NCI-H524 treated with DMSO at 0.1 percent for 48 hours (cell line): ENCODE measurements at places on chromosomes 13 and 19.

GRCh38 chr19:50721441-50722137, 1.6 kb upstream of the CLEC11A start:
- DNase-seq = no peak

DNA sequence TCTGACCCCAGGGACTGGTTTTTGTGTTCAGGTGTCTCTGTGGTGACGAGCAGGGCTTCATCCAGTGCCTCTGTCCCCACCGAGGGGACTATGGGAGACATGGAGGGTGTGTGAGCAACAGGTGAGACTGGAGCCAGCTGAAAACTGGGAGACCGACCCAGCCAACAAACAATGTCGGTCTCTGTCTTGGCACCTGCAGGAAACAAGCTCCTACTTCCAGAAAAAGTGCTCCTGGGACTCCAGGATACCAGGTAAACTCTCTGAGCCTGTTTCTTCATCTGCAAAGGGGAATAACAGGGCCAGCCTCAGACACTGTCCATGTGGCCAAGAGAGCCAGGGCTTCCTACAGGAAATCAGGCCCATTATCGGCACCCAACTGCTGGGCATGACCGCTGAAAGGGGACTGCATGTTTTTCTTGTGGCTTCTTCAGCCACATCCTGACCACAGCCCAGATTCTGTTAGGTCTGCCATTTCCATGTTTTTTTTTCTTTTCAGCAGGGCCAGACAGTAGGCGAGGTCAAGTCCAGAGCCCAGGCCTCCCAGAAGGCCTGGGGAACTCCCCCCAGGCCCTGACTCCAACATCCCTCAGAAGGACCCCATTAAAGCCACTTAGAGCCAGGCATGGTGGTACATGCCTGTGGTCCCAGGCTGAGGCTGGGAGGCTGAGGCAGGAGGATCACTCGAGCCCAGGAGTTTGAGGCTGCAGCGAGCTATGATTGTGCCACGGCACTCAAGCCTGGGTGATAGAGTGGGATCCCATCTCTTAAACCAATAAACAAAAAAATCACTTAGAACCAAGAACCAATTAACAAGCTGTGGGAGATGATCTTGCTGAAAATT, 836 bp upstream of the BST2 start:
- DNase-seq = no peak

- no peak for DNase-seq
These were observed 498.0 kb downstream of the DIAPH3 start for GRCh38 chr13:59665732-59666131.

DNA sequence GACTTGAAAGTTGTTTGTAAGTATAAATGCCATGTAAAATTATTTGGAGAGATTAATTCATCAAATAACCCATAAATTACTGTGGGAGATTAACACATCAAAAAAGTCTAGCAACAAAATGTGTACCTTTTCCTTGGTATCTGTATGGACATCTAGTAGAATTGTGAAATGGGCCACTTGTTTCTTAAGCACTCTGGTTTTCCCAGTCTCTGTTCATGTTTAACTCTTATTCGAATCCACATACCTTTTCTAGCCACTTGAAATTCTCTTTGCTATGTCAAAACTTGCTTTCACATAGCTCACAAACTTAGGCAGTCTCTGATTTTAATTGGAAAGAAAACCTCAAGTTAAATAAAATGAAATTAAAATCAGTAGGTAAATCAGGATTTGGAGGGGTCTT, 470.6 kb downstream of the LMO7 start:
- no peak for DNase-seq

- no peak for DNase-seq
These were observed 60.5 kb downstream of the CCNE1 start for GRCh38 chr19:29872224-29872731.

DNA sequence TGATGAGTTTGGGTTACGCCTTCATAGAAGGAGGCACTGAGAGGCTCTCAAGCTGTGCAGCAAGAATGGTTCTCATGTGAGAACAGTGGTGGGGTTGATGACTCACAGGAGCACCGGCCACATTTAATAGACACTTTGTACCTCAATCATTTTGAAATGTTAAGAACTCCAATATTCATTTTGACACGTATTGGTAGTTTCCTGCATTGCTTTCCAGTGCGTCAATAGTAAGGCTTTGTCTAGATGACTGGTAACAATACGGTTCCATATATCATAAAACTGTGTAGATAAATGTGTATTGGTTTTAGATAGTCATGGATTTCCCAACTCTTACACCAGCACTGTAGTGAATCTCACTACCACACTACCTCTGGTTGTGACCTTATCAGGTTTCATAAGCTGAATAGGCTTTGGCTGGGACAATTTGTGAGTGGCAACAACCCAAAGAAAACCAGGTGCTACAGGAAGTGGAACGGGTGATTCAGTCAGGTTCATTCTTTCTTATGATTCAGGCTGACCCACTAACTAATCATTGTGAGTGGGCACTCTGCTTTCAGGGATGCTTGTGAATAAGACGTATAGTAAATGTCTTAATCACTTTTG, 362.6 kb downstream of the KLF5 start:
- DNase-seq = no peak

- DNase-seq = no peak
These were observed 732 bp upstream of the C2CD4C start for GRCh38 chr19:409516-410242.

- DNase-seq = no peak
These were observed 99.0 kb downstream of the ERCC5 start for GRCh38 chr13:102944821-102945220.

- no peak for DNase-seq
These were observed 123.4 kb upstream of the RFC3 start for GRCh38 chr13:33694546-33694945.

DNA sequence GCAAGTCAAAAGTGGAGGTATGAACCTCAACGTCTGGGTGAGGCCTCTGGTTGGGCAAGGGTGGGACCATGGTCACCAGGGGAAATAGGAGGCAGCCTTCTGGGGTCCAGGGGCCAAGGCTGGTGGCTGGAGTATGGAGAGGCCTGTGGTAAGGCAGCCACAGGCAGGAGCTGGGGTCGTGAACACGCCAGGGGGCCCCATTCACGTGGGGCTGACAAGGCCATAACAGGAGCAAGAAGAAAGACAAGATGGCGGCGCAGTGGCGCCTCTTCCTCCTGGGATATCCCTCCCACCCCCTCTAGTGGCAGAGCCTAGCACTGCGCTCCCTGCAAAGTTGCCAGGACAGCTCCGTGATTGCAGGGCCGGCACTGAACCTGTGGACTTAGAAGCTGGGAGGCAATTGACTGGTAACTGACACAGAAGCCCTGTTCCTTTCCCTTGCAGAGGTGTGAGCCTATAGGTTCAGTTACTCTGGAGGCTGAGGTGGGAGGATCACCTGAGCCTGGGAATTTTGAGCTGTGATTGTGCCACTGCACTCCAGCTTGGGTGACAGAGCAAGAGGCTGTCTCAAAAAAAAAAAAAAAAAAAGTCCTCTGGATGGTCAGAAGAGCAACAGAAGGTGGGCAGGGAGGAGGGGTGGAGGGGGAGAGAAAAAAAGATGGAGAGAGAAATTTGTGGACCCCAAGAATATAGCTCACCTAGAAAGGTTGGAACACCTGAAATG, 19.7 kb upstream of the EDDM13 start:
- peak; percentile 19 for DNase-seq

DNA sequence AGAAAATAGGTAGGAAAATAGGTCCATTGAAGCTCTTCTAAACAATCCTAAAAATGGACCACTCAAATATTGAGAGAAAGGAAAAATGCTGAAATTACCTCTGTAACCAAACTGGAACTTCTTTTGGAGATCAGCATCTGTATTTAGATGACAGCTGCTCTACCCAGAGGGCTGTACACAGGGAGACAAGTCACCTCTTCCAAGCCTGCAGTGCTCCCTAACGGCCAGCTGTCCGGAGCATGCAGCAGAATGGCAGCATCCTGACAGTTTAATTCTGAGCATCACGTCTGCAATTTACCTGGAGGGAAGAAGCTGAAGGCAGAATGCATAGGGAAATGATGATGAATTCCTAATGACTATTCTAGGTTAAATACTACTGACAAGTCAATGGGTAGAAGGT, 62.8 kb upstream of the DIAPH3 start:
- DNase-seq = peak; percentile 39

DNA sequence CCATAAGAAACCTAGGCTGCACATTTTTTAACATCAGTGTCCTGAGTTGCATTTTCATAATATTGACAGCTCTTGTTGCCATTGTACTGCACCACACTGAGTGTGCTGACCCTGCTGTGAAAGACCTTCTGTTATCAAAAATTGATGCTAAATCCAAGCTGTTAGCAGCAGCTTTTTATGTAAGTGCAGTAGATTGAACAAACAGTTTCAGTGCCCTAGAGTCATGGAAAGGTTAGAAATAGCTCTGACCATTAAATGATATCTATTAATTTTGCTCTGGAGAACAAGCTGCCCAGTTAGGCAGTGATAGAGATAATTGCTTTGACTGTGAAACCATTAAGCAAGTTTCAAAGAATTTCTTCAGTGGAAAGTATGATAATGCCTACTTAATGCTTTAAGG, 1289.2 kb upstream of the PCDH20 start:
- no peak for DNase-seq

DNA sequence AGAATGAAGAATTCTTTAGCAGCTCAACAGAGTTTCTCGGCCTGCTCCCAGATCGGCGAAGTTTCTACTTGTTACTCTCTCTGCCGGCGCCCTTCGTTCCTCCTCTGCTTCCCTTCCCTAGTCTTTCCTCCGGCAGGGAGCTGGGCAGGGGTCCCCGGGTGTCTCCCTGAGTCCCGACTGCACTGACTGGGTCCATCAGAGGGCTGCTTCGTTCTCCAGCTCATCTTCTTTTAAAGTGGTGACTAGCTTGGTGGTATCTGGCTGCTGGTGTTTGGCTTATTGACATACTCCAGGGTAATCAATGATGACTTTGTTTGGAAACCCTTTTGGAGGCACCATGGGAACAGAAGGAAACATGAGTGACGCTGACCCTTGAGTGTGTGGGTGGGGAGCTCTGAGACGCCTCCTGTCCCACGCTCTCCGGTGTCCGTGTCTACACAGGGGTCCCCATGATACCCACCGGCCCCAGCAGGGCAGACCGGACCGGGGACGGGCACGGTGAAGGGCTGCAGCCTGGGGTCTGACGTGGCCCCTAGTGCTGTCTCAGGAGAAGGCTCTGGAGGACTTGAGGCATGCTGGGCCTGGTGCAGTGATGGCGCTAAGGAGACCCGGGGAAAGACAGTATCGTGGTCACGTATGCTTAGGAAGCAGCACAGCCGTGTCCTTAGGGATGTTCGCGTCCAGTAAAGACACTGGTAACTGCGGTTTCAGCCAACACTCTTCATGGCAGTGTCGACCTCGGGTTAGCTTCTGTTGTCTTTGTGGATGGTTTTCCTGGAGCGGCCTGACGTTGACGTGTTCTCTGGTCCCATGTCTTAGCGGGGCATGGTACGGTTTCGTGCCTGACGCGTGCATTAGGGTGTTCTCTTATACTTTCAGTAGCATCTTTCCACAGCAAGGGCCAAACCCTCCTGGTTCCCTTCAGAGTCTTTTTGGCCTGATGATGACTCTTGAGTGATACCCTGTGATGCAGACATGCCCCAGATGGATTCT, 23.8 kb downstream of the NAXD start:
- no peak for DNase-seq

- DNase-seq = no peak
These were observed 34.4 kb downstream of the AP1M1 start for GRCh38 chr19:16232127-16232526.

GRCh38 chr13:99894105-99894839, 77.3 kb downstream of the ZIC5 start:
- DNase-seq = no peak

DNA sequence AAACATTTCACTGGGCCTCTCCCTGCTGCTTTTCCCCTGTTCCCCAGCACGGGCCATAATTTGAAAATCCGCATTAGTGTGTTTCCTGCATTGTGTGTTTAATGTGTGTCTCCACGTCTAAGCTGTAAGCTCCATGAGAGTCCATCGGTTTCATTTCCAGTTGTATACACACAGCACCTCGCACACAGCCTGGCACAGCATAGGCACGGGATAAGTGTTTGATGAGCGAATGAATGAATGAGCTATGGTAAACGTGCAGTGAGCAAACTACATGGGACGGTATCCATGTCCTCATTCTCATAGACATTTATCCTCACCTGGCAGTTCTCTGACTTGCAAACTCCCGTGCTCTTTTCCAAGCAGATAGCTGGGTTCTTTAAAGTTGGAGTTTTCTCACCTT, 106.1 kb downstream of the RAB20 start:
- DNase-seq = no peak

GRCh38 chr13:28012383-28012782, 23.9 kb upstream of the URAD start:
- DNase-seq = no peak

DNA sequence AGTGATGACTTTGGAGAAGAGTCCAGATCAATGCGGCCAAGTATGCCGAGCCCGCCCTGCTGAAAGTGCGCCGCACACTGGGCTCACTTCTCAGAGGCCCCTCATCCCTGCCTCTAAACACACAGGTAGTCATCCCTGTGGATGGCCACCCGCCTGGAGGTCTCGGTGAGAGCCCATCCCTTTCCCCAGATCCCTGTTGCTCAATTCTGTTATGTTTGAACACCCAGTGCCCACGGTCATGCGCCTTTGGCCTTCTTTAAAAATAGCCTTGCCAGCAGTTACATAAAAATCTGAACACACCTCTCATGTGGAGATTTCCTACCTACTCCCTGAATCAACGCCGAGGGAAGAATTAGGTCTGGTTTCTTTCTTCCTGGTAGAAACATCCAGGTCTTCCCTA, 11.9 kb downstream of the ELAVL1 start:
- DNase-seq = no peak

- no peak for DNase-seq
These were observed 79.5 kb downstream of the KLF5 start for GRCh38 chr13:73138276-73138637.

DNA sequence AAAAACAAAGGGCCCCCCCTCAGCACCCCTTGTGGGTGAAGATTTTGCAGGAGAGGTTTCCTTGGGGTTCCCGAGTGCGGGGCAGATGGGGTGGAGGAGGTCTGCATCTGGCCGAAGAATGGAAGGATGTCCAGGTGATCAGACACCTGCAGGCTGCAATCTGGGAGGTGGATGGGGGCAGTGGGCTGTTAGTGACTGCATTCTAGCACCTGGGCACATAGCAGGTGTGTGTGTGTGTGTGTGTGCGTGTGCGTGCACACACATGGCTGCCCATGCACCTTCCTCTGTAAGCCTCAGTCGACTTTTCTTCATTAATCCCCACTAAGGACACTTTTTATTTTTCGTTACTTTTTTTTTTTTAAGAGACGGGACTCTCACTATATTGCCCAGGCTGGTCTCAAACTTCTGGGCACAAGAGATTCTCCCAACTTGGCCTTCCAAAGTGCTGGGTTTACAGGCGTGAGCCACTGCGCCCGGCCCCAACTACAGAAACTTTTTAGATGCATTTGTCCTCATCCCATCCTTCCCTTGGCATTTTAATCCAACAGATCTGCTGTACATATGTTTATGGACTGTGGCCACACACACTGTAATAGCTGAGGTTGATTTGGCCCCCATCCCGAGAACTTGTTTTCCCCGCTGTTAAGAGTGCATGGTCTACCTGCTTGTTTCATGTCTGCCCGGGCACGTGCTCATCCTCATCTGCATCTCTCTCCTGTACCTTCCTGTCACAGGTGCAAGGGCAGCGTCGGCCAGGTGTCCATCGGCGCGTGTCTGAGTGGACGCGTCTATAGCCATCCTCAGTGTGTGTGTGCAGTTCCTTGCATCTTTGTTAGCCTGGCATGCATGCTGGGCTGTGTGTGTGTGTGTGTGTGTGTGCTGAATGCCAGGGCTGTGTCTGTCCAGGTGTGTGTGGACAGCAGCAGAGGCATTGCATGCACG, 731 bp downstream of the MAG start:
- no peak for DNase-seq
